ENCODE measurements at places on chromosomes 11 and 22.

DNA sequence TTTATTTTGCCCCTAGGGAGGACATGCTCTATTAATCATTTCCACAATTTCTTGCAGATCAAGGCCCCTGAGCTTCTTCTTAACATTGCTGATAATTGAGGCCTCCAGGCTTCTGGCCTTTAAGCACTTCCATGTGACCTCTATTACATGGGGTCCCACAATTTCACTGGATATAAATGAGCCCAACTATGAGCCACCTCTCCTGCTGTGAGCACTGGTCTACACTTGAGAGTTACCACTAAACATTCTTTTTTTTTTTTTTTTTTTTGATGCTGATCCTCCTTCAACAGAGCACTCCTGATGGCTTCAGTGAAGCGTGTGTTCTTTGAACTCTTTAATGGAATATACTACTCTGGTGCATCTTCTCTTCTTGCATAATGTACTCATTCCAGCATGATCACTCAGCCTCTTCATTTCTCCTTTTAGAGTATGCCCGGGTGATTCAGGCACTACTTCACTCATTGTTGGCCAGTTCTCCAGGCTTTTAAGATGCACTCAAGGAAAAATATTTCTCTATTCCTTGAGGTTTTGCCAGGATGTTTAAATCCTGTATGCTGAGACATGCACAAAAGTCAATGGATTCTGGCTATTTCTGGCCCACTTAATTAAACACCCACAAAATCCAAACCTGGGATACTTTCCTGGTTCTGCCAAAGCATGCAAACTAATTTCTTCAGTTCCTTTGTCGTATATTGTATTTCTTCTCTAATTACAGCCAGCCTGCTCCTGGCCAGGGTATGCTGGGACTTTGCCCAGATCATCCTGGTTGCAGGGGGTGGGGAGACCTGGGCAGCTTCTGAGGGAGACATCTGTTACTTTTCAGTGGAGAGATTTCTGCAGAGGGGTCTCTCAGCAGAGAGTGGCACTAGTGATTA is 257.8 kb upstream of the LUZP2 start:
- peak; percentile 22 for DNase-seq

DNA sequence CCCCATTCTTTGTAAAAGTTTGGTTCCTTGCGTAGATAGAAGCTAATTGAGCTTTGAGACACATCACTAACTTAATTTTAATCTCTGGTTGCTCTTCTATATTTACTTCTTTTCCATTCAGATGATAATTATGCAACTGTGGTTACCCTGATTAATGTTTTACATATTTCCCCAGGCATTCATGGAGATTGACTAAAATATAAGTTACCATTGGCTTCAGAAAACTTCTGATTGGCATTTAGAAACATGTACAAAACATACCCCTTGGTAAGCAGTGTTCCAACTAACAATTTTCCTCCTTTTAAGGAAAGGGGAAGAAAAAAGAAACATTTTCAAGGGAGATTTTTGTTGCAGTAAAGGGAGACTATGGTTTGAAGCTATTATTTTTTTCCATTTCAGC is 43.9 kb downstream of the FAT3 start:
- no peak for DNase-seq

DNA sequence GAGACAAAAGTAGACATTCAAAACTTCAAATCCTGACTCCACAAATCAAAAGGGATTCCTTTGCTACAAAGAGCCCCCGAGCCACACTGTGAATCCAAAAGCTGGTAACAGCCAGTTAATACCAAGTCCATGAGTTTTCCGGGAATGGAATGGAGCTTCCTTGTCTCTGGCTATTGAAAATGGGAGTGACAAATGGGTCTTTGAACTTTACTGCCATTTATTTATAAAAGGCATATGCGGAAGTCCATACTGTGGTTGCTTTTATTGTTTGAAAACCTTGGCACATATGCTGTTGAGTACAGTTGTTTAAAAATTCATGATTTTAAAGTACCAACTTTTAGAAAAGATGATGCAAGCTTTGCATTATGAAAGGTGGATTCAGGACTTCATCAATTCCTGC is 206.2 kb upstream of the NARS2 start:
- DNase-seq, result no peak

DNA sequence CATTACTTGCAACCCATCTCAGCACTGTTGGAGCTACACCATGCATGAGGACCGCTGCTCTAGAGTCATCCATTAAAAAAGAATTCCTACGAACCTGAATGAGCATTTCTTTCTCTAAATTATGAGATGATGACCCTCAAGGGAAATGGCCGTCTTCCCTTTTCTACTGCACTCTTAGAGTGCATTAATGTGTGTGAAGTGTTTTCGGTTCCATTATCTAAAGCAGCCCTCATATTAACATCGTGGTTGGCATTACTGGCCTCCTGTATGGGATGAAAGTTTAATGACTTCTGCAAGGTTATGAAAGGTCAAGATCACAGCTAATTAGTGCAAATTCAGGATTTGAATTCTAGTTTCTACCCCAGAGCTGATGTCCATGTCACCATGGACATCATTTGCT is 16.7 kb downstream of the CD44 start:
- DNase-seq, result no peak

DNA sequence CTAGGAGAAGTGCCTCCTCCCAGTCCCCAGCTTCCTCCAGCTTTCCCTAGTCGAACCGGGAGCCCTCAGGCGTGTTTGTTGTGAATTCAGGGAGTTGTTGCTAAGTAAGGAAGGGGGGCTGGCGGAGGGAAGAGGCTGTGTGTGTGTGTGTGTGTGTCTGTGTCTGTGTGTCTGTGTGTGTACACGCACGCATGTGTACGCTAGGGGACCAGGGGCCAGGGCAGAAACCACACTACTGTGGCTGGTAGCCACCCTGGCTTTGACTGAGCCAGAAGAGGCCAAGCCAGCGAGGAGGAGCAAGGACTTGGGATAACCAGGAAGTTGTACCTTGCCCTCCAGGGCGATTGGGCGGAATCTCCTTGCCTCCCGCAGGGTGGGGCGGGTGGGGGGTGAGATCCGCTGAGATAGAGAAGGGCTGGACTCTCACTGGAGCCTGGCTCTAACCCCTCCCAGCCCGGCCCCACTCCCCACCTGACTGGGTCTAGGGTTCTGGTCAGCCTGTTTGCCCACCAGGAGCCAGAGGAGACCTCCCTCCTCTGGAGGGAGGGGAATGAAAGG is 7.5 kb downstream of the BCL9L start:
- DNase-seq, result no peak

GRCh38 chr11:76077575-76078150 is 128.6 kb downstream of the WNT11 start:
- no peak for DNase-seq

DNA sequence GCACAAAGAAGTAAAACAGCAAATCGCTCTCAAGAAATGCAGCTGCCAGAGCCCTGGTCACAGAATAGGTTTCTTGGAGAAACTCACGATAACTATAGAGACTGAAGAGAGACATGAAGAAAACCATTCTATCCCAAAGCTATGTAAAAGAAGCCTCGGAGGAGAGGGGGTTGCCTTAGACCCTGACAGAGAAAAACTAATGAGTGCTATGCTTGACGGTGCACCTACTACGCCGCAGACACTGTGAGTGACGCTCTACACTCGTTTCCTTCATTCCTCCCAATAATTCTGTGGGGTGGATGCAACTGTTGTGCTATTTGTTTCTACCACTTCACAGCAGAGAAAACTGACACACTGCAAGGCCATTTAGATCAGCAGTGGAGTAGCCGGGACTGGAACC is 121.8 kb downstream of the ETS1 start:
- no peak for DNase-seq

GRCh38 chr11:116454951-116455350 is 317.8 kb downstream of the BUD13 start:
- no peak for DNase-seq

Measured in anterior cingulate cortex (tissue), 58 donors.